ENCODE measurements at places on chromosomes 1 and 21.

DNA sequence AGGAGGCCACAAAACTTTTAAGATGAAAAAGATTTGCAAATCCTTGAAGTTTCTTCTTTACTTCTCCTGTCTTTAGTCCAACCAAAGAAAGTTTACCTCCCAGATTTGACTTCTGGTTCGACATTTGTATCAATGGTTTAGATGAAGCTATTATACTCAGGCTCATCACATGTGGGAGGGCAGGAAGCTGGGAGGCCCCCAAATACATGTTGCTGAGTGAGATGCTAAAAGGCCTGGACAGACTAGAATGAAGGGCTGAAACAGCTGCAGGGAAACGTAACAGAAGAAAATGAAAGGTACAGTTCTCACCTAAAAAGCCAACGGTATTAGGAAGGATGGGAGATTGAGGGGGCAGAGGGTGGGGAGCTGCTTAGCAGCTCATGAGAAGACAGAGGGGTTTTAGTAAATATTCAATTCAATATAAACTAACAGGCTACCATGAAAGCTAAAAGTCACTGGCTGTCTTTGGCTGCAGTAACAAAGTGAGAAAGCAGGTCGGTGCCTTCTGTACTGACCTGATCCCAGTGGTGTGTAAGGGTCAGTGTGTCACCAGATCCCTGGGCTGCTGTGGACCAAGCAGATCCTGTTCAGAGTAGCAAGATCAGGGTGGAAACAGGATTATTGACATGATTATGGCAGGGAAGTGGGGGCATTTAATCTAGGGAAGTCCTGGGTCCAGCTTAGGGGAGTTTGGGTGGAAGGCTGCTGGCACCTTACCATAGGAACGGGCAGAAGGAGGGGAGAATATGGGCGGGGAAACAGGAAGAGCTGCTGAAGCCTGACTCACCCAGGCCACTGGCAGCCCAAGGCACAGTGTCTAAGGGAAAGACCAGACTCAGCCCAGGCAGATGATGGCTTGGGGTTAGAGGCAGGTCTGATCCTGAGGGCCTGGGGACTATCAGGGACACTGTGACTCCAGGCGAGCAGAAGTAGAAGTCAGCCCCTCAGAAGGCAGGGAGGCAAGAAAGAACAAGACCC is 60.4 kb downstream of the KCNN3 start:
- DNase-seq = no peak

GRCh38 chr1:208170252-208170651 is 73.9 kb downstream of the PLXNA2 start:
- no peak for DNase-seq

DNA sequence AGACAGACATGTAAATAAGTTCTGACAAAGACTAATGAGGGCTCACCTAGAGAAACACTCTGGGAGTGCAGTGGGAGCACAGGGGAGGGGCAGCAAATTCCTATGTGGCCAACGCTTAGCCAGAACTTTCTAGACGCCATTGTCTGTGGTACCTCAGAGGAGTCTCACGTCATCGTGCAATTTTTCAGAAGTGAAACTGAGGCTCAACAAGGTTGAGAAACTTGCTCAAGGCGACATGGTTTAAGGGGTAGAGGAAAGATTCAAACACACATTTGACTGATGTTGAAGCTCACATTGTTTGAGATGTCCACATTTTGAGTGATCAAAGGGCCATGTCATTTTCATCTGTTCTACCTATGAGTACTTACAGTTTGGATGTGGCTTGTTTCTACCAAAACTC is 152.6 kb upstream of the LMO4 start:
- no peak for DNase-seq

DNA sequence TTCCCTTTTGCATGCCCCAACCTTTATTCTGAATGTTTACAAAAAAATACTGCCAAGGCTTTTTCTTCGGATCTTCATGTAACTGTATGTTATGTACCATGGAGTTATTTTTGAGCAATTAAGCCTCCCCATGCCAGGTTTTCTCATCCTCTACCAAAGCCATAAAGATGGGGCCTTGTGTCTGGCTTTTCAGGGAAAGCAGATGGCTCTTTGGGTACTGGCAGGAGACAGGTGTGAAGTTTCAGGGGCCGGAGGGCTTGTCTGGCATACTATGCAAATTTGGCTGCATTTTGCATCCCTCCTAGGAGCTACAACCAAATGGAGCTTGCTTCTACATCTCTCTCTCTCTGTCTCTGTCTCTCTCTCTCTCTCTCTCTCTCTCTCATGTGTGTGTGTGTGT is 28.1 kb upstream of the PLXNA2 start:
- no peak for DNase-seq

DNA sequence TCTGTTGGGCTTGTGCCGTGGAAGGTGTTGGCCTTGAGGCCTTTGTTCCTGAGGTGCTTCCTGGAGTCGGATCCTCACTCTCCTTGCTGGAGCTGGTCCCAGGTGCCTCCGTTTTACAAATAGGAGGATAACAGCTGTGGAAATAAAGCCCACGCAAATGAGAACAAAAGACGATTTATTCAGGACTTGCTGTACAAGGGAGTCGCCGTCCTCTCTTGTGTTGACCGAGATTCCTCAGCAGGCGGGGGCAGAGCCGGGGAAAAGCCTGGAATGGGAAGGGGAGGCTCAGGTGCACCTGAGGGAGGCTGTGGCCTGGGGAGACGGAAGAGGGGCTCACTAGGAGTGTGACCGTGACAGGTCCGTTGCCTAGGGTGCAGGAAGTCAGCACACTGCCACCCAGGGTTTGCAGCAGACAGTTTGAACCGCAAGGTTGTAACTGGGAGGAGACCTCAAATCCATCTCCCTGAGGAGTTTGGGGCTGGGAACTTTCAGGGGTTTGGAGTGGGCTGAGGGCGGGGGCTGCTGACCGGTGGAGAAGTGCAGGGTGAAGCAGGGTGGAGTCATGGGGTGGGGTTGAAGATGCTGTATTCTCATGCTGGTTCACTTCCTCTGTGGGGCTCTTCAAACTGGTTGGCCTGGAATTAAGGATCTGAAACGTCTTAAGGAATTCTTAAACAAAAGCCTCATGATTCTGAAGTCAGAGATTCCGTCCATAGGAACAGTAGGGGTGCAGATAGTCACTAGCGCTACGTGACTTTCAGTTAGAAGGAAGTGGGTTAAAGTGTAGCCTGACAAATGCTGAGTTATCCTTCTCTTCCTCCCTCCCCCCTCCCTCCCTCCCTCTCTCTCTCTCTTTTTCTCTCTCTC is 2.6 kb upstream of the CSTB start:
- no peak for DNase-seq

DNA sequence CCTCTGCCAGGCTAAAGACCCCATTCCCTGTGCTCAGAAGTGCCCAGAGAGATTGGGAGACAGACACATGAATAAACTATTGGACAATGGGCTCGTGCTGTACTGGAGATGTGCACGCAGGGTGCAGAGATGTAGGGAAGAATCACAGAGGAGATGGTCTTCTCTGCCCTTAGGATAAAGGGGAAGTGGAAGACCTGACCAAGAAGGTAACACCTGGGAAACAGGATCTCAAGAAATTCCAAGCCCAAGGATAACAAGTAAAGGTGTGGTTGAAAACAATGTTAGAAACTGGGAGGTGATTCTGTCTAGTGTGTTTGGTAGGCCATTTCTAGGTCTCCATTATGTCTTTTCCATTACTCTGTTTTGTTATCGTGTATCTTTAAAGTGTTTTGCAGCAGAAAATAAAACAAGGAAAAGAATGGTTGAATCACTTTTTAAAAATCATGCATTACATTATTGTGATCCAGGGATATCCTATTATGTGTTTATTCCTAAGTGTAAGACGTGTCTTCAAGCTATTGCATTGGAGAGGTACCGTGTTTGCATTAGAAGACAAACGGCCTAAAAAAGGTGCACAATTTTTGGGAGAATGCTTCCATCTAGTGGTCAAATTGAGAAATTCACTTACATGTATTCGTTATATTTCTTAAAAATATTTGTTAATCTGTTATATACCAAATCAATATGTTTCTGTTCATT is 40.8 kb upstream of the KCTD3 start:
- DNase-seq = no peak

DNA sequence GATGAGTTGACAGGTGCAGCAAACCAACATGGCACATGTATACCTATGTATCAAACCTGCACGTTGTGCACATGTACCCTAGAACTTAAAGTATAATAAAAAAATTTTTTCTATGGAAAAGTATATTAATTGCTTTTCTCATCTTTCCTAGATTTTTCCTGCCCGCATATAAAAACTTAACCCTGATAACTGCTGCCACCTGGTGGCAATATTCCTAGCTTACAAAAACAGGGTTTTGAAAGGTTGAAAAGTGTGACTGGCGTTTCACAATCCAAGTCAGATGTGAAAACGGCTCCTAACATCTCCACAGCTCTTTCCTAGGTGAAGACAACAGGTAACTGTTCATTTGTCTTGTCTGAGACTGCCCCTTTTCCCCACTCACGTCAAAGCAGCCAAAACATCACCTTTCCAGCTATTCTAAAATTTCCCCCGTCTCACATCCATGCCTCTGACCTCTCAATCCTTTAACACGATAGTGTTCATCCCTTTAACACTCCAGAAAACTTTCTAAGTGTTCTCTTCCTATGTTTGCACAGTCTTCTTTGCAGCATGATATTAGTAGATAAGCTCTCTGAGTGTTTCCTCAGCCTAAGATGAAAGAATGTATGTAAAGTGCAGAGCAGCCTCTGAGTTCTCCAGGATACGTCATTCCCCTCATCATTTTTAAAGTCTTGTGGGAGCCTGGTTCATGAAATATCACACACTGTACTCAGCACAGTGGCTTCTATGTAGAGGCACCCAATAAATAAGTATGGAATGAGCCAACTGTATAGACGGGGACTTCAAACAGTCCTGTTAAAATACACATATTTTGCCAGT is 27.5 kb downstream of the OVGP1 start:
- DNase-seq = peak; percentile 54

- no peak for DNase-seq
Observed at GRCh38 chr1:117655220-117655577, 49.4 kb downstream of the TENT5C start.

DNA sequence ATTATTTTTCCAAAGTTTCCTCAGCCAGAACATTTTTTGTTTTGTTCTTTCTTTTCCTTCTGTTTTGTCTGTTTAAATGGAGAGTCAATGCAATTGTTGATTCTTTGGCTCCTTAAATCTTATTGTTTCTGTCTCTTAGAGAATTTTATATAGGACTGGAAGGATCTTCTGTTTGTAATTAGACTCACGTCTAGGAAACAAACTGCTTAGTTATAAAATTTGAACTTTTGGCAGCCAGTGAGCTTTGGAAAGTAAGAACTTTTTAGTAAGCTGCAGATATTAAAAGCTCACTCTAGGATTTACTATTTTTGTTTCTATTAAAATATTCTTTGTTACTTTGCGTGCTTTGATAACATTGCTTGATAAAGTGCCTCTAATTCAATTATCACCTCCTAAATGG is 109.8 kb upstream of the HNRNPU start:
- DNase-seq = no peak

GRCh38 chr1:165369255-165369848 is 12.8 kb upstream of the LMX1A start:
- DNase-seq = peak; percentile 82

GRCh38 chr1:102096162-102096561 is 99.4 kb upstream of the OLFM3 start:
- peak; percentile 15 for DNase-seq

GRCh38 chr1:78472851-78473496 is 17.8 kb upstream of the PTGFR start:
- DNase-seq = no peak

All from nephron progenitor cell (in vitro differentiated cells).